ENCODE measurements at places on chromosomes 3 and 15.

GRCh38 chr3:114093596-114093995, 37.1 kb downstream of the QTRT2 start:
- DNase-seq, result no peak

DNA sequence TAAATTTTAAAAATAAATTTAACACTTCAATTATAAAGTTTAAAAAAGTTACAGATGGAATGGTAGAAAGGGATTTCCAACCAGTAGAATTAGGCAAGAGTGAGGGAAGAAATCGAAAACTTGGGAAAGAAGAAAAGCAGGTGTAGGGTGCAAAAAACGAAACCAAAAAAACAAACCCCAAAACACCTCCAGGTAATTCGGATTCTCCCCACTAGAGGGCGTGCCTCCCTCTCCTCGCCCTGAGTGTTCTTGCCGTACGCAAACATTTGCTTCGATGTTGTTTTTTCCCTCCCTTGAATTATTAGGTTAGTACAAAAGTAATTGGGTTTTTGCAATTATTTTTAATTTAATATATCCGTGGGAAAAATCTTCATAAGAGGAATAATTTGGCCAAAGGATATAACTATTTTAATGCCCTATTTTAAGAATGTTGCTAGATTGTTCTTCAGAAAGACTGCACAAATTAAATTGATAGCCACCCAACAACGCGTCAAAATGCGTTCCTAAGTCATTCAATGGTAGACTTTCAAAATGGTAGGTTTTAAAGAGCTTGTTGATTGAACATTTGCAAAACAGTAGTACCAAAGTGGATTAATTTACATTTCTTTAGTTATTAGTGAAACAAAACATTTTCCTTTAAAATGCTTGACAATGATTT, 63.7 kb downstream of the SLC30A4 start:
- peak; percentile 40 for DNase-seq

- no peak for DNase-seq
Measured at GRCh38 chr15:42121021-42121420, 26.7 kb upstream of the PLA2G4D start.

GRCh38 chr3:152280539-152280938, 11.8 kb downstream of the MBNL1 start:
- no peak for DNase-seq

DNA sequence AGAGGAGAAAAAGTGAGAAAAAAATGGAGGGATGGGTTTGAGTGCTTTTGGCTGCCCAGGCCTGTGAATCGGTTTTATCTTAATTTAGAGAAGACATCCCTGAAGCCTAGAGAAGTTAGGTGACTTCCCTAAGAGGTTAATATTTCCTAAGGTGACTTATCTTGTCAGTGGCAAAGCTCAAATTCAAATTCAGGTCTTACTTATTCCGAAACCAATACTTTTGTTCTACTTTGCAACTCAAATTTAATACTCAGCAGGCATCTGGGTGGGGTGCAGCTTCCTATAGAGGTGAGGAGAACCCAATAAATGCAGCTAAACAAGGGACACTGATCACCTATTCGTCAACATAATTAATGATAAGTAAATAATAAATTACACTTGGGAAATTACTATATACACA, 54.9 kb upstream of the MYRIP start:
- DNase-seq, result no peak

DNA sequence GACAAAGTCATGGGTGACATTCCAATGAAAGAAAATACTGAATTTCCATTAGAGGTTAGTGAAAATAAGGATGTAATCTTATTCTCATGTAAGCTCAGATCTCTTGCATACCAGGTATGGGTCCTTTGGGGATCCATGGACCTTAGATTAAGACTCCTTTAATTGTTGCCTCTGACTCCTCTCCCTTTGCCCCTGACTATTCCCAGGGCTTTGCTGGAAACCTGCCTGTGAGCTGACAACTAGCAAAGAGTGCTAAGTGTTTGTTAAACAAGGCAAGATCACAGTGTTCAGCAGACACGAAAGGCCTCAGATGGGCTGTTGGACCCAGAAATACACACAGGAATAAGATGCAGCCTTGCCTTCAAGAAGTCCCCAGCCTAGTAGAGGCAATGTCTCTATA, 32.1 kb downstream of the ACKR2 start:
- DNase-seq, result no peak

- no peak for DNase-seq
Measured at GRCh38 chr3:71951361-71951760, 166.4 kb upstream of the PROK2 start.

GRCh38 chr3:178324356-178324755, 211.9 kb upstream of the KCNMB2 start:
- DNase-seq, result no peak

GRCh38 chr3:183475016-183475763, 46.8 kb upstream of the MCF2L2 start:
- no peak for DNase-seq

- no peak for DNase-seq
Measured at GRCh38 chr3:149375501-149376196, 1.8 kb downstream of the TM4SF1 start.

DNA sequence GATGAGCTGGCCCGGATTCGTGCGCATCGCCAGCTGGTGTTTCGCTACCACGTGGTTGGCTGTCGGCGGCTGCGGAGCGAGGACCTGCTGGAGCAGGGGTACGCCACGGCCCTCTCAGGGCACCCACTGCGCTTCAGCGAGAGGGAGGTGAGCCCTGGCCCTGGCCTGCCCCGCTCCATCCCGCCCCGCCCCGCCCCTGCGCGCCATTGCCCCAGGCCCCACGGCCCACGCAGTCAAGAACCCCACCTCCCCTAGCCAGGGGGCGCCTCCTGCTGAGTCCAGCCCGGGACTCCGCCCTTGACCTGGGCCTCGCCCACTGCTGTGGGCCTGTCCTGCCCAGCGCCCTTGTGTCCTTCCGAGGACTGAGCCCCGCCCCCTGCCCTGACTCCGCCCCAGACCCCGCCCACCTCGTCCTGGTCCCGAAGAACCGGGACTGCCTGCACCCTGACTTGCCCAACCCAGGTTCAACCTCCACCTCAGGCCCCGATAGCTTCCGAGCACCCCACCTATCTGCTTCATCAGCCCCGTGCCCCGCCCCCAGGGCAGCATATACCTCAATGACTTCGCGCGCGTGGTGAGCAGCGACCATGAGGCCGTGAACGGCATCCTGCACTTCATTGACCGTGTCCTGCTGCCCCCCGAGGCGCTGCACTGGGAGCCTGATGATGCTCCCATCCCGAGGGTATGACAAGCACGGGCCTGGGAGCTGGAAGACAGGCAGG, 14.8 kb downstream of the NT5DC2 start:
- peak; percentile 94 for DNase-seq

DNA sequence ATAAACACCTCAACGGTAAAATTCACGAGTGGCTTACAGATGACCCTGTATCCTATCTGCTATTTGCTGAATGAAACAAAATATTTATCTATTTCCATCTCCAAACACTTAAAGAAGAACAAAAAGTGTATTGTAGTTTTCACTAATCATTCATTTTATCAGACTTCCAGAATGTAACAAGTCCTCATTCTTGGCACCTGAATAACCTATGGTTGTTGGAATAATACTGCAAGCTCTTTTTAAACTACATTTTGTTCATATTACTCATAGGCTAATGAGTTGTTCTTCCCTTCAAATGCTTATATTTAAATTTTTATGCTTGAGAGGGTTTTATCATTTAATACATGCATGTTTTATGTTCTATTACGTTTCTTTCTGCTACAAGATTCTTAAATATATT, 1434.1 kb downstream of the SI start:
- DNase-seq, result no peak

DNA sequence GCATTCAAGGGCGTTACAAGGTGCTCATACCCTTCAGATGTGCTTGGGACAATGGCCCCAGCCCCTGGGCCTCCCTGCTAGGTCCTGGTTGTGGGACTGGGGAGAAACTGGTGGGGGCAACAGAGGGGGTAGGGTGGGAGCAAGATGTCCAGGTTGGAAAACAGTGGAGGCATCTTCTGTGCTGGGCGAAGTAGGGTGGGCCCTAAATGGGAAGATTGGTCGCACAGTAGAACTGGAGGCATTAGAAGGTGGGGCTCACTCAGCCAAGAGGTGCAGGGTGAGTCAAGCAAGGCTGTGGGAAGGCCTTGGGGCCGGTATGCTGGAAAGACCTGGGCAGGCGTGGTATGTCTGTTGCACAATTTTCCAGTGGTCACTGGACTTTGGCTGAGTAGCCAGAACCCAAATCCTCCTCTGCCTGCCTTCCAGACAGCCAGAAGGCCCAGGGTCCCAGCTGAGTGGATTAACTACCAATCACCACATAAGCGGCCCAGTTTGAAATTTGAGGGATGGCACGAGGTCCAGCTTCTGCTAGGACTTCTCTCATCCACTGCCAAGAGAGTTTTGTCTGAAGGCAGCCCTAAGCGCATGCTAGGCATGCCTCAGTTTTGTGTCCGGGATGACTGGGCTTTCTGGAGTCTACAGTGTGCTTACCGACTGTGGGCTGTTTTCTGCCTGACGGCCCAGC, 74.5 kb downstream of the LSM3 start:
- no peak for DNase-seq

- no peak for DNase-seq
Measured at GRCh38 chr3:151169262-151169947, 33.6 kb downstream of the GPR171 start.

GRCh38 chr15:81113861-81114291, 20.2 kb upstream of the CFAP161 start:
- DNase-seq, result no peak

DNA sequence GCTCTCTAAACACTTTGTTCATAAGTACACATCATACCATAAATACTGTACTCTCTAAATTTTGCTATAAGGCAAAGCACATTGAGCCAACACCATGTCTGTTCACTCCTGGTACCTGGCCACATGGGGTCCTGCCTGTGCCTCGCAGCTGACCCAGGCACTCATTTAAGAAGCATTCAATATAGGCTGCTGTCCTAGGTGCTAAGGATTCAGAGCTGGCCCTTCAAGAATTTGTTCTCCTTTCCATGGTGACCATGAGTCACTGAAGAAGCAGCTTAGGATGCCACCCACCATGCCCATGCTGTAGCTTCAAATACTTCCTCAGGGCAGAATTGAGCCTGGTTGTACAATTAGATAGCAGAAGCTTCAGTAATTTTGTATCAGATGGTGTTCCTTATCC, 119.2 kb upstream of the ZBED2 start:
- DNase-seq, result peak; percentile 55

- no peak for DNase-seq
Measured at GRCh38 chr3:121800906-121801305, 34.0 kb downstream of the IQCB1 start.

- no peak for DNase-seq
Measured at GRCh38 chr3:133475245-133476010, 75.6 kb downstream of the BFSP2 start.

DNA sequence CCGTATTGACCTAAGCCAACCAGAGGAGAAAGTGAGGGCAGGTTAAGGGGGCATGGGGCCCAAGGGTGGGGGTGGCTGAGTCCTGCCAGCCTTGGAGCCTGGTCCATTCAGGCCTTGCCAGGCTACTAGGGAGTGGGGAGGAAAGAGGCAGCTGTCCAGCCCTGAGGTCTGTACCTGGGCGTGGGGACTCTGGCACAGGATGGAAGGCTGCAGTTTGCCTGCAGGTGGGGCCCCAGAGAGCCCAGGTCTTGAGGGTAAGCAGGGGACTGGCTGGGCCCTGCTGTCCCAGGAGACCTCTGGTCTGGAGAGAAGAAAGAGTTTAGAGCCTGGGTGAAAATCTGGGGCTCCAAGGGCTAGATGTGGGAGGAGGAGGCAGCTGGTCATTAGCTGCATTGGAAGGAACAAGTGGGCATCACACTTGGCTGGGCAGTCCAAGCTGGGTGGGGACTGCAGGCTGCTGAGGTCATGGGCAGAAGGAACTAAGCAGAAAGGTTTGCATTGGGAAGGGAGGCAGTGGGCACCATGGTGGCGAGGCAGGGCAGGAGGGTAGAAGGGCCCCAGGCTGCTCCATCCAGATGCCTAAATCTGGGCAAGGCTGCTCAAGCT, 108.4 kb downstream of the OXNAD1 start:
- no peak for DNase-seq

DNA sequence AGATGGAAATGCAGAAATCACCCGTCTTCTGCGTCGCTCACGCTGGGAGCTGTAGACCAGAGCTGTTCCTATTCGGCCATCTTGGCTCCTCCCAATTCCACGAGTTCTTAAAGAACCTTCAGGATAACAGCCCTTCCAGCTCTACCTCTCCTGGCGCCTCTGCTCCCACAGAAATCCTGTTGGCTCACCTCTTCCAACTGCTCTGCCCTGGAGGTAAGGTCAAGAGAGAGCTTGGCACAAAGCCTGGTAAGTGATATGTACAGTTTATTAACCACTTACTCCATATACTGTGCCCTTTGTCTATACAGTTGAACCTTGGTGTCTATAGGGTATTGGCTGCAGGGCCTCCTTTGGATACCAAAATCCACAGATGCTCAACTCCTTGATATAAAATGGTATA, 17.8 kb upstream of the FGF12 start:
- no peak for DNase-seq

- no peak for DNase-seq
Measured at GRCh38 chr3:17765819-17766472, 23.5 kb upstream of the TBC1D5 start.

GRCh38 chr3:47404431-47404876, 23.6 kb downstream of the PTPN23 start:
- no peak for DNase-seq

DNA sequence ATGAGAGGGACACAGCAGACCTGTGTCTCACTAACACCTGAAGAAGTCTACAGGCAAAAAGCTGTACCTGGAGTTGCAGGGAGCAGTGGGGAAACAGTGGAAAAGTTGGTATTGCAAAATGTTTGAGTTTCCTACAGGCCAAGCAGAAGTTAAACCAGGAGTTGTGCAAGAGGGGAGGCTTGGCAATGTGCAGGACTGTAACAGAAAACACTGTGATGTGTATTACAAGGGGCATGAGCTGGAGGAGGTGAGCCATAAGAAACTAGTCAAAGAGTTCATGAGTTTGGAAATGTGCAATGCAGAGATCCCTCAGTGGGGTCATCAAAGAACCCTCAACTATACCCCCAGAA, 47.1 kb upstream of the SERPINI2 start:
- DNase-seq, result no peak

GRCh38 chr3:110887176-110887575, 184.4 kb upstream of the NECTIN3 start:
- no peak for DNase-seq

- no peak for DNase-seq
Measured at GRCh38 chr3:164007765-164008164, 1070.5 kb downstream of the SI start.

DNA sequence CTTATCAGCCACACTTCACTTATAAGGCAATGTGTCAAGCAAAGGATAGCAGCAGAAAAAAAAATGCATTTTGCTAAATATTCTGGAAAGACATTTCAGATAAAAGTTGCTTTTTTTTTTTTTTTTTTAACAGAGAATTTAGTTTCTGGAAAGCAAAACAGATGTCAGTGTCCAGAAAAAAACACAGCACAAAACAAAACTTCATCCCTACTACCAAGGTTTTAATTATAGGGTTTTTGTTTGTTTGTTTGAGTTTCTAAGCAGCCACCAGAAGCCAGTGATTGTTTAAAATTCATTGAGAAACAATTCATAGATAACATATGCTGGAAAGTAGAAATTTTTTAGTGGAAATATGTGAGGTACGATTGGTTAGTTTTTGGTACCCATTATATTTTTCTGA, 1202.7 kb downstream of the OTOL1 start:
- no peak for DNase-seq

- DNase-seq, result no peak
Measured at GRCh38 chr3:141388395-141388794, 20.1 kb downstream of the ZBTB38 start.

Measured in iPS-NIHi11 (cell line).